GF-D8 (cell line): ENCODE measurements at places on chromosomes 6 and 20.

DNA sequence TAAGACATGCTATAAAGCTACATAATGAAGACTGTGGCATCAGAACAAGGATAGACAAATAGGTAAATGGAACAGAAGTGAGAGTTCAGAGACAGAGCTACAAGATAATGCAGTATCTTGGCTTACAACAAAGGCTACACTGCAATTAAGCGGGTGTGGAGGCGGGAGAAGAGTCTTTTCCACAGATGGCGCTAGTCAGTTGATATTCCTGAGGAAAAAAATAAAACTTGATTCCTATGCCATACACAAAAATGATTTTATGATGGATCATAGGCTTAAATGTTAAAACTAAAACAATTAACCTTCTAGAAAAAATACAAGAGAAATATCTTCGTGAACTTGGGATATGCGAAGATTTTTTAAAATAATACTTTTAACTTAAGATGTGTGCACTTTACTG is 31.0 kb downstream of the RIN2 start:
- no peak for DNase-seq

DNA sequence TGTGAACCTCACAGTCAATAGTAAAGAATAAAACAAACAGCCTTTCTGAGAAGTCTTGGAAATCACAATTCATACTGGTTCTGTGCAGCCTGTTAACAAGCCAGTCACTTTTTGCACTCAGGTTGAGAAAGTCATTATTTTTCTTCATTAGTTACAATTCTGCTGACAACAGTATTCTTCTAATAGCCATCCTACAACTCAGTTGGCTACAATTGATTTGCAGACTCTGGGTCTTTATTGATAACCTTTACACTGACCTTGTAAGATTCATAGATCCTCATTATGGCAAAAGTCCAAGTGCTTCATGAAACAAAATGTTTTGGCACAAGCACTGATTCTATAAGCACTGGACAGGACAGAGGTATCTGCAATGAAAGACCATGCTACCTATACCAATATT is 34.9 kb upstream of the POPDC3 start:
- no peak for DNase-seq

DNA sequence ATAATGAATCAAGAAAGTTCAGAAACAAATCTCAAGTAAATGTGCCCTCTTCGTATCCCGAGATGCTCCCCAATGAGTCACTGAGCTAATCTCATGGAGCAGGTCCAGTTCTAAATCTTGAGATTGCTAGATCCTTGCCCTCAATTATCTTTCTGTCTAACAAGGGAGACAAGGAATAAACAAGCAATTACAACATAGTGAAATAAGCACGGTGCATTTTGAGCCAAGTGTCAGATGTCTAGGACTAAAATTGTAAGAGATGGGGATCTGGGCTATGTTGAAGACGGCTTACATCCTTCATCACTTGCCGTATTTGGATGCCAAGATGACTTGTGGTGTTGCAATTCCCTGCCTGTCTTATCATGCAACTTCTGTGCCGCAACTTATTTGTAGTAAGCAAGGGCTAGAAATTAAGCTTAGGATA is 56.5 kb upstream of the ADGRF1 start:
- DNase-seq, result no peak

GRCh38 chr6:65557224-65557623 is 149.8 kb downstream of the EYS start:
- DNase-seq, result no peak

DNA sequence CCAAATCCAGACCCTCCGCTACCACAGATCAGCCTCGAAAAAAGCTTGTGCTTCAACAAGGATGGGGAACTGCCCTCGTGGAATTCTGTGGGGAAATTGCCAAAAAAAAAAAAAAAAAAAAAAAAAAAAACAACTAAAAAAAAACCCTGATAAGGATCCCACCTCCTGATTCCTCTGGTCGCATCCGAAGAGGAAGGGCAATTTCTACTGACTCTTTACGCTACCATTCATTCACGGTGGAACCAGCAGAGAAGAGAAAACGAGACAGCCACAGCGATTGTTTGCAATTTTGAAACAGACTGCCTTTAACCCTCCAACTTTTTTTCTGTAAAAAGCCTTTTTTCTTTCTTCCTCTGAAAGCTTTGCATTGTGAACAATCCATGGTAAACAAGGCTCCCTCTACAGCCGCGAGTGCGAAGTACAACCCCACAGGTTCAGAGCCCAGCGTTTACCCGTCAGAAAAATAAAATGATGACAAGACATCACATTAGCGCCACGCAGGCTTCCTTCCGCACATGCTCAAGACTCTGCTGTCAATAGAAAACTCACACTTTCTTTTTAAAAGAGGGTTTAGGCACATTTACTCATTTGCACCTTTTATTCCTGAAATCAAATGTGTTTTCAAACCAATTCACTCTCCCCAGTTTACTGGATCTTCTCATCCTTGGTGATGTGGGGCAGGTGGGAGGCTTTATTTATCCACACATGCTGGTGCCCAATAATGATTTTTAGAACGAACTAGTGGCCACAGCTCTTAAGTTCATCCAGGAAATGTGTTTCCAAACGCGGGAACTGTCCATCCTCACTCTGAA is 100.0 kb downstream of the NOL4L start:
- DNase-seq, result peak; percentile 71

DNA sequence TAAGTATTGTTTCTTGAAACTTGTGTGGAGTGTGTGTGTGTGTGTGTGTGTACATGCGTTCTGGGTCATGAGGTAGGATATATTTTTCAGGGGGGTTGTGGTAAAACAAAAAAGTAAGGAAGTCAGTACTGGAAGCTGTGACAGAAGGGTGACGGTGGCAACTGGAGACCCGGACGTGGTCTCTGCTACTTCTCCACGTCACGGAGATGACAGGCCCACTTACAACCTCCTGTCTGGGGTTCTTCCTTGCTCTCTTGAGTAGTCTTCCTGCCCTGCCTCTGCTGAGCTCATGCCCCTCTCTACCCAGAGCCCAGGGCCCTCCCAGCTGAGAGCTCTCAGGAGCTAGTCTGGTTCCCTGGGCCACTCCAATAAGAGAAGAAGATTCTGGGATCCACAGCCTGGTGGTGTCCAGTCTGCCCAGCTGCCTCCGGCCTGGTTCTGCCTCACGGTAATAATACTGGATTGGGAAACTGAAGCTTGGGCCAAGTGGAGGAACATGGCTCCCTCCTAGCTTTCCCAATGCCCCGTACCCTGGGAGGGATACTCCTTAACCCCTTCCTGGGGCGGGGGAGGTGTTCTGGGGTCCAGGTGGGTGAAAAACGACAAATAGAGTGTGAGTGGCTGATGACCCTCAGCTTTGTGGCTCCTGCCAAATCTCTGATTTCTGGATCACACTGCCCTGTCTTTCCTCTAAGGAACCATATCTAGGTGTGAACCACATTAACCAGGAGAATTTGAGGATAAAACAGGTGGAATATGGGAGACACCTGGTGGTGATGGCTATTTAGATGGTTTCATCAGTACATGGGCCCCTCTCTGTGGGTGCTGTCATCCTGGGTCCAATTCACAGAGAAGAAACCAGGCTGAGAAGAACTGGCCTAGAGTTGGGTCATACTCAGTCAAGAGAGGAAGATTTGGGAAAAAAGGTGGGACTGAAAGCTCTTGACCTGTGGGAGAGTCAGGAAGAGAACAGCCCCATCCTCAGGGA is 27.2 kb downstream of the VEGFA start:
- DNase-seq, result no peak

DNA sequence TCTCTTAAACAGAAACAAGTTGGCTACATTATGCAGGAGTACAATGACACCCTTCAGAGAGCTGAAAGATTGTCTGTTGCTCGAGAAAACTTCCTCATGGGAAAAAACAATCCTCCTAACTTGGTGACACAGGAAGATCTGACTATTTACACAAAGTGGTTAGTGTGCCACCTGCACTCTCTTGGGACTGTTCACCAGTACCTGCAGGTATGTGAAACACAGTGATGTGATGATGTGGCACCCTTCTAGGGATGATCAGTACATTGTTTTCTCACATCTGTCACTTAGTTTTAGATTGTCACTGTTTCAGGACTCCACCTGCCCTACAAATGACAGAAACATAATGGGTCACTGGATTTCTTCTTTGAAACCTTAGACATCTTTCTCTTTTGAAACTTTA is 101.8 kb downstream of the CEP57L1 start:
- no peak for DNase-seq

- peak; percentile 70 for DNase-seq
These were observed 24.4 kb downstream of the MARCKS start for GRCh38 chr6:113881478-113881980.

DNA sequence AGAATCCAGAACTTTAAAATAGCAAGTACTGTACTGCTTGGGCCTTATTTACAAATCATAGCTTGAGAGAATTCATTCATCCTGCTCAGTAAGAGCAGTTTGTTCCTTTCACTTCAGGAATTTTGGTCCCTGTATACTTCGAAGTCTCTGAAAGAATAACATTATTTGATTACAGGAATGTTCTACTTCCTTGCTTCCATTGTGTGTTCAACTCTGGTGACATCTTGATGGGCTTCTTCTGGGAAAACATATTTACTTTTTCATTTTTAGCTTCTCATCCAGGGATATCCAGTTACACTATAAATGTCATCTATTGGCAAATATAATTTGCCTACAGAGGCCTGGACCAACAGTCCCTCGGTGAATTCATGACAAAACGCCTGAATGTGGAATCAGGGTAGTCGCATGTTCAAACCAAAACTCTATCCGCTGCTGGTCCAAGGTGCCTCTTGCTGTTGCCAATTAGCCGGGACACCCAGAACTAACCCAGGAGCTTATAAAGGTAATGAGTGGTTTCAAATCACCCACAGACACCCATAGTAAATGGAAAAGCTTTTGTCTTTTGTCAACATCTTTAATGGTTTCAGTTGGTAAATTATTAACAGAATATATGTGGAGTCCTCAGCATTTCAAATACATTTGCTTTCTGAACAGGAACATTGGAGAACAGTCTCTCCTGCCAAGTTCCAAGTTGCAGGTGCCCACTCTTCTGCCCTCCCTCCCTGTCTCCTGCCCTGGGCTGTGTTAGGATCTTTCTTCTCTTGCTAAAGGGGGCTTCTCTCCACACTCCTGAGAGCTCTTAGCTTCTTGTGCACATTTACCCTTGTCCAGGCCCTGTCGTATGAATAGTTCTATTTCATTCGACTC is 162.5 kb upstream of the CITED2 start:
- no peak for DNase-seq

DNA sequence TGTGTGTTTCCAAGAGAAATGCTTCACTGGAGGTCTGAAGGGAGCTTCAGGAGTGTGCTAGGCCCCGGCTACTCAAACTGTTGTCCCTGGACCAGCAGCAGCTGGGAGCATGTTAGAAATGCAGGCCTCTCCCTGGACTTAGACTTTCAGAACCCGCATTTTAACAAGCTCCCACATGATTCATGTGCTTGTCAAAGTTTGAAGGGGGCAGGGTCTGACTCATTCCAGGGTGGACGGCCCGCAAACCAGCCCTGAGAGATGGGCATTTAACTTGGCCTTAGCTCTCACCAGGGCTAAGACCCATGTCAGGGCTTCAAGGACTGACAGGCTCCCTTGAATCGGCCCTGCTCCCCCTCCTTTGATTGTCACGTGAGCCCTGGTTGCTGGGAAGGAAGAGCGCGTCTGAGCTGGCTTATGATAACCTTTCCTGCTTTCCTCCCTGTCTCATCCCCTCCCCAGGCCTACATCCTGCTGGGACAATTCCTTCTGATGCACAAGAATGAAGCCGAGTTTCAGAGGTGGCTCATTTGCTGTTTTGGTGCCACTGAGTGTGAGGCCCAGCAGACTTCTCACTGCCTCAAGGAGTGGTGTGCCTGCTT is 35.5 kb downstream of the BANF2 start:
- DNase-seq, result no peak

GRCh38 chr6:40759838-40760237 is 172.7 kb upstream of the LRFN2 start:
- no peak for DNase-seq

- no peak for DNase-seq
These were observed 14.5 kb upstream of the MLN start for GRCh38 chr6:33818293-33818692.

GRCh38 chr6:133769463-133769862 is 119.5 kb upstream of the TCF21 start:
- no peak for DNase-seq

- DNase-seq, result no peak
These were observed 113.1 kb downstream of the FYN start for GRCh38 chr6:111759836-111760785.

DNA sequence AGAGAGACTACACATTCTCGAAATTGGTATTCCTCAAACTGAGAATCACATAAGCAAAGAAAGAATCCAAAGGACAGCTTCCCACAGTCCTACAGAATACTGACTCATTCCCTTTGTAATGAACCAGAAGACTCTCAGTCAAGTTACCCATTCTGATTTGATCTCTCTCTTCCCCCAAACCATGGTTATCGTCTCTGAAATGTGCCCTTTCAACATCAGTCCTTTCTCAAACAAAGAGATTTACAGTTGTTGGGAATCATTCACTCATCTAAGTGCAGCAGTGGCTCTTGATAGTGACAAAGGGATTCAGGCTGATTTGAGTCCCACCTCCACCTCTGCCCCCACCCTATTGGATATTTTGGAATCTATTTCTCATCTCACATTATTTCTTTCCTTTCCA is 15.0 kb upstream of the RSPO3 start:
- DNase-seq, result no peak

GRCh38 chr6:76682842-76683241 is 610.4 kb upstream of the IMPG1 start:
- DNase-seq, result no peak

GRCh38 chr20:53215166-53215565 is 243.0 kb downstream of the TSHZ2 start:
- DNase-seq, result no peak

GRCh38 chr6:52341561-52342260 is 20.2 kb upstream of the PAQR8 start:
- DNase-seq, result no peak

GRCh38 chr6:67506352-67506751 is 1128.7 kb upstream of the ADGRB3 start:
- no peak for DNase-seq

- no peak for DNase-seq
These were observed 78.4 kb upstream of the CCDC28A start for GRCh38 chr6:138695193-138695592.

GRCh38 chr20:17316316-17317038 is 89.6 kb downstream of the PCSK2 start:
- no peak for DNase-seq

- DNase-seq, result peak; percentile 19
These were observed 29.0 kb upstream of the TBPL1 start for GRCh38 chr6:133923938-133924593.

- peak; percentile 57 for DNase-seq
These were observed 2.6 kb downstream of the ASF1A start for GRCh38 chr6:118896339-118897136.

DNA sequence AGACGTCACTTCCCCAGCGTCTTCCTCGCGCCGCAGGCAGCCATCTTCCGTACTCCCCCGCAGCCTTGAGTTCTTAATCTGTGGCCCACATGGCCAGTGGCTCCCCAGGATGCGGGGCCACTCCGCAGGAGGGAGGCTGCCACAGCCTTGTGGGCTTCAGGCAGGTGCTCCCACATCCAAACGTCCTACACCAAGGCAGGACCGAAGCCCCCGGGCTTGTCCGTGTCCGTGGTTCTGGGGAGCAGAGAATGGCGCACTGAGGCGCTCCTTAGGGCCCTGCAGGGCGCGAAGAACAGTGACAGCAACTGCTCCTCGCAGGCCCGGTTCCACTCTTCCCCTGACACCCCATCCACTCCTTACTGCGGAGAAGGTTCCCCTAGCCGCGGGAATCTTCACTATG is 755.8 kb downstream of the PRIM2 start:
- no peak for DNase-seq

GRCh38 chr20:23092384-23092756 is 6.2 kb upstream of the CD93 start:
- DNase-seq, result no peak
